ENCODE measurements at places on chromosomes 3 and 15. TPM values are rescaled to one million over a fixed set of nuclear protein-coding genes. Genes with fewer than 3 reads are reported as not detected.

ZNF501 gene
- total RNA-seq, result 9.7 TPM

SEMA7A gene
- total RNA-seq, result 1.3 TPM

STARD9 gene
- 2.6 TPM for total RNA-seq

CFAP100 gene
- 2.3 TPM for total RNA-seq

SAMD7 gene
- not detected for total RNA-seq

GOLGA8Q gene
- 1.5 TPM for total RNA-seq

BCHE gene
- 1.8 TPM for total RNA-seq

SLC9C1 gene
- total RNA-seq, result not detected

ANKRD34C gene
- total RNA-seq, result not detected

CYB561D2 gene
- 33.2 TPM for total RNA-seq

LIPC gene
- total RNA-seq, result not detected

CCDC39 gene
- total RNA-seq, result 3.0 TPM

DNA sequence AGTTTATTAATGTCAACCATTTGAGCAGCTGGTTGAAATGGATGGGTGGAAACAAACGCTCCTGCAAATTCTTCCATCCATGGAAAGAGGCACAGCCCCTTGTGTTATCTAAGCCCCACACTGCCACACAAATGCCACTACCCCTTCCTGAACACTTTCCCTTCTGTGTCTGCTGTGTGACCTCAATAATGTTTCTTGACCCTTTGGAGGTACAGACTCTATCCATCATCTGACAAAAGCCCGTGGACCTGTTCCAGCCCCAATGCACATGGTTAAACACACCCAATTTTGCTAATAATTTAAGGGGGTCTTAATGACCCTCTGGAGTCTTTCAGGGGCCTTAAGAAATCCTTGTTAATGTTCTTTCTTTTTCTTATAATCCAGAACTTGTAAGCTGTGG, 482.2 kb upstream of the CFAP20DC start:
- no peak for DNase-seq

- no peak for DNase-seq
Measured at GRCh38 chr3:119380697-119381096, 82.7 kb downstream of the TMEM39A start.

GRCh38 chr3:184765730-184766074, 46.3 kb upstream of the VPS8 start:
- no peak for DNase-seq

DNA sequence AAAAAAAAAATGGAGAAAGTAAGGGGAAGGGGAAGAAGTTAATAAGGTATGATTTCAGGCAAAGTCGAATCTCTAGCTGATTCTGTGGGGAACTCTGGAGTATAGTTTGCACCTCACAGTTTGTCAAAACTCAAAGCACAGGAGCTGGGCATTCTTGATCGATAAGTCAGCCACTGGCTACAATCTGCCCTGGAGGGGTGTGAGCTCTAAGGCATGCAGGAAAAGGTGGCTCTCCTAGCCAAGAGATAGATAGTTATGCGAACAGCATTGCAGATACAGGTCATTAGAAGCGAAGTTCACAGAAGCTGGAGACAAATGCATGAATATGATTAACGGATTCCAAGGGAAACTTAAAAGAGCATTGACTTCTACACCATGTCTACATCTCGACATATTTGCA, 952.6 kb downstream of the AGBL1 start:
- no peak for DNase-seq

GRCh38 chr15:67504796-67505195, 16.1 kb upstream of the C15orf61 start:
- DNase-seq, result no peak

GRCh38 chr3:24288496-24289236, 206.0 kb downstream of the THRB start:
- DNase-seq, result peak; percentile 28

DNA sequence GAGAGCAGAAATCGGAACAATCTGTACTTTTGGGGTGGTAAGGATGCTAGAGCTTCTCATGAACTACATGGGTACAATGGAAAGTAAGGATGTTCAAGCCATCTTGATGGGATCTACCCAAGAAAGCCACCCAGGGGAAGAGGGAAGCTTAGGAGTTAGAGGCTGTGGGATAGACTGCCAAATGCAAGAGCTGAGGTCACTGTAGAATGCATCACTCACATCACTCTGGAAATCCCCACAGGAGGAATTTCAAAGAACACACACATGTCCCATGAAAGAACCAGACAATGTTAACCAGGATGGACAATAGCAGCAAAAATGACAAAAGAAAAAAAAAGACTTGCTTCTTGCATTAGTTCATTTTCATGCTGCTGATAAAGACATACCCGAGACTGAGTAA, 32.8 kb upstream of the UBE2E2 start:
- DNase-seq, result no peak

- no peak for DNase-seq
Measured at GRCh38 chr3:189406148-189406547, 225.0 kb upstream of the TP63 start.

- DNase-seq, result peak; percentile 63
Measured at GRCh38 chr3:58630076-58630709, 36.4 kb downstream of the FAM3D start.

GRCh38 chr3:78580681-78581080, 1187.1 kb downstream of the ROBO1 start:
- no peak for DNase-seq

GRCh38 chr3:196916221-196916620, 26.1 kb downstream of the NCBP2 start:
- no peak for DNase-seq

- DNase-seq, result no peak
Measured at GRCh38 chr15:59420986-59421618, 16.9 kb upstream of the FAM81A start.

DNA sequence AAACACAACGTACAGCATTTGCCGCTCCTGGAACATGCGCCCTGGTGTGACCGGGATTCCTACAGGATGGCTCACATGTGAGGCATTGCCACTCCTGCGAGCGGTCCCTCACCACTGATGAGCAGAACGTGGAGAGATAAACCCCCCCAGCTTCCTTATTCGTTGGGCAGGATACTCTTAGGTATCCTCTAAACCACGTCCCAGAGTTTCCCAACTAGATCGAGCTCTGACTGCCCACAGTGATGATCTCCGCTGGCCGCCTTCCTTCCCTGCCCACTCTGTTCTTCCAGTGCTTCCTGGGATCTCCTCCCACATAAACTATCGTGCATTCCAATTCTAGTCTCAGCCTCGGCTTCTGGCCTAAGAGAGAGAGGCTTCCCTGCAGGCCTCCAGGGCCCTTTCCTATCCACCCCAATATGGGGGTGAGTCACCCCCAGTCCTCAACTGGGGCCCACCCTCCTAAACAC, 91.8 kb downstream of the TOP2B start:
- no peak for DNase-seq

DNA sequence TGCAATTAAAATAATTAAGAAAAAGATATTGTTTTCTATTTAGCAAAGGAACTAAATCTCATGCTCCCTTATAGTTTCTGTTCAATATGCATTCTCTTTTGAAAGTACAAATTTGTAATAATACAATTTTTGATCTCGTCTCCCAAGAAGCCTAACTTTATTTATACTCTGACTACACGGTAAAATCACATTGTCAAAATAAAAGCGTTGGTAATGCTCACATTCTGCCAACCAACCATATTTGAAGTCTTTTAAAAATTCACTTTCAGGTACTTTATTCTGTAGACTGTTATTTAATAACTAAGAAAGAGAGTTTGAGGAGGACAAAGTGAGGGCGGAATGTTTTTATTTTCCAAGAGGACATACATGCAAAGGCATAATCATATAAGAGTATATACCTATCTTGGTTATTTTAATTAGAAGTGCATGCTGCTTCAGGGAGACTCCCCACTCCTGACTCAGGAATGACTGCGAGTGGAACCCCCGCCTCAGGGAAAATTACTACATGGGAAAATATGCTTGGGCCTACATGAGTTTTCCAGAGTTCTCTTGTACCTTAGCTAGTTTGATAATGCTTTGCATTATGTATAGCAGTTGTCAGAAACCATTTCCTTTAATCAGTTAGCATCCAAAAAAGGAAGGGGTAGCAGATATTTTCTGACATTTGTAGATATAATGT, 19.3 kb downstream of the MBNL1 start:
- no peak for DNase-seq

DNA sequence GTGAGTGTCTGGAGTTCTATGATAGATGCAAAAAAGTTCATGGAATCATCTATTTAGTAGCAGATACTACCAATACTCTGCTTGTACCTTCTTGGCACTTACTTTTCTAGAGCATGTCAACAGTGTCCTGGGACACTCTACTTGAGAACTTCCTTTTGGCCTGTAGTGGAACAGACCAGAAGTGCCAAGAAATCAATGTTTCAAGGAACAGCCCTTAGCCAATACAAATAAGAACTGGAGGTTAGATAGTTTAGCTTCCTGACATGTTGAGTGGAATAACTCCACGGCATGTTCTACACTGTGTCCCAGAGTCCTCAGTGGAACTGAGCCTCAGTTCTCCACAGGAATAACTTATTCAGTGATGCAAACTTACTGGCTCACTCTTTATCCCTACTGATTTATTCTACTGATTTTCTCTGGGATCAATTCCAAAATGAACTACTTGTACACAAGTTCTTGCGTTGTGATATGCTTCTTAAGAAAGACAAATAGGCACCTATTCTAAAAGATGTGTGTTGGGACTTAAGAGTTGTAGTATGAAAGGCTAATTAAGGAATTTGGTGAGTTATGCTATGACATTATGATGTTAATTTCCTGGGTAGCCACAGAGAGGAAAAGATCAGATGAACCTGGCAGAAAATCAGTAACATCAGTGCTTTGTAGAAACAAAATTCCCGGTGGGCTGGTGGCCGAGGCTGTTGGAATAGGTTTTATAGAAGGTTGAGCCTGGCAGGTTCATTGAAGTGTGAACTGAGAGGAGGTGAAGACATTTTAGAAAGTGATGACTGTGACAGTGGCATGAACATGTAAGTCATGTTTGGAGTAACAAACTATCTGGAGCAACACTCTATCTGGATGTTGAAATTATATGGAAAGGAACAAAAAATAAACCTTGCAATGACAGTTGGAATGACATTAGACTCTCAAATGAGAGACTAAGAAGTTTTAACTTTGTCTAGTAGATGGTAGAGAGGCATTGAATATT, 101.8 kb upstream of the RBMS3 start:
- no peak for DNase-seq

GRCh38 chr15:50879016-50879617, 29.4 kb upstream of the AP4E1 start:
- no peak for DNase-seq

DNA sequence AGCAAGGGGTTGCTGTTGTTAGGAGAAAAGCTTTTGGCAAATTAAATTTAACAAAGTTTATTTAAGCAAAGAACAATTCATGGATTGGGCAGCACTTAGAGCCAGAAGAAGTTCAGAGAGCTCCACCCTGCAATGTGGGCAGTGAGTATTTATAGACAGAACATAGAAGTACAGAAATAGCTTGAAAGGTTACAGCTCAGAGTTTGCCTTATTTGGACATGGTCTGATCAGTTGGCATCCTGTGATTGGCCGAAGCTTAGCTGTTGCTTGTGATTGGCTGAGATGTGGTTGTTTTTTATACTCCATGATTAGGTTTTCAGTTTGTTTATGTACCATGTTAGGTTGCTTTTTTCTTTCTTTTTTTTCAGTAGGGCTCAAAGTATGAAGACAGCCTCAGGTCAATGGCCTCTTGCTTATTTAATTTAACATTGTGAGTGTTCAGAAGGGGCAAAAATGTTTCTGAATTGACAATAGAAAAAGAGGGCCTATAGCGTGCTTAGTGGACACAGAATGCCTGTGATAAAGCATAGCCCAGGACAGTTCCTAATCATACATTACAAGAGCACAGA, 293.8 kb downstream of the IGSF11 start:
- DNase-seq, result no peak

GRCh38 chr15:90987561-90988141, 6.7 kb downstream of the PRC1 start:
- no peak for DNase-seq

- no peak for DNase-seq
Measured at GRCh38 chr15:69955240-69955894, 142.3 kb downstream of the TLE3 start.

- peak; percentile 37 for DNase-seq
Measured at GRCh38 chr15:89912674-89913396, at the start of gene ARPIN. TSS of gene ARPIN (minus strand) at chr15:89912952. CDS start at chr15:89912835, 117 bp downstream.
